ENCODE measurements at places on chromosomes 1 and 21. TPM values are rescaled to one million over a fixed set of nuclear protein-coding genes. Genes with fewer than 3 reads are reported as not detected.

HES4 gene
- total RNA-seq, result 52.6 TPM

KRTAP10-1 gene
- not detected for total RNA-seq

HNRNPCL2 gene
- total RNA-seq, result not detected

OR2T1 gene
- total RNA-seq, result not detected

CYP4Z1 gene
- not detected for total RNA-seq

DSTYK gene
- 7.8 TPM for total RNA-seq

GBP7 gene
- total RNA-seq, result not detected

FAM131C gene
- 19.7 TPM for total RNA-seq

ALDH9A1 gene
- 41.2 TPM for total RNA-seq

LCE2B gene
- not detected for total RNA-seq

S100A14 gene
- 0.67 TPM for total RNA-seq

RASAL2 gene
- total RNA-seq, result 20.8 TPM

CHI3L1 gene
- total RNA-seq, result not detected

KCNE2 gene
- not detected for total RNA-seq

FHL3 gene
- 9.4 TPM for total RNA-seq

IFI44 gene
- total RNA-seq, result 0.65 TPM

ELAVL4 gene
- not detected for total RNA-seq

OR2M3 gene
- total RNA-seq, result not detected

RPL11 gene
- 1,394 TPM for total RNA-seq

ERO1B gene
- total RNA-seq, result 4.6 TPM

OLFML3 gene
- total RNA-seq, result 4.1 TPM

BOLA1 gene
- total RNA-seq, result 19.4 TPM

IL23R gene
- not detected for total RNA-seq

CYP4B1 gene
- not detected for total RNA-seq

TSTD1 gene
- total RNA-seq, result 0.32 TPM

APCS gene
- total RNA-seq, result not detected

SLC6A9 gene
- total RNA-seq, result 15.7 TPM

BTG3 gene
- total RNA-seq, result 30.4 TPM

LAX1 gene
- not detected for total RNA-seq

BEND5 gene
- total RNA-seq, result not detected

S100A16 gene
- total RNA-seq, result 615 TPM

OPRD1 gene
- total RNA-seq, result 0.02 TPM
